ENCODE measurements at places on chromosomes 6 and 20.

GRCh38 chr6:163120223-163120622 is 294.3 kb upstream of the QKI start:
- H3K36me3 ChIP-seq: no peaks in the 10 kb centered on the region
- H3K27ac ChIP-seq: no peak overlapping the region
- H3K4me1 ChIP-seq: no peaks in the 10 kb centered on the region
- H3K27me3 ChIP-seq: no peaks in the 10 kb centered on the region
- DNase-seq: no peak

DNA sequence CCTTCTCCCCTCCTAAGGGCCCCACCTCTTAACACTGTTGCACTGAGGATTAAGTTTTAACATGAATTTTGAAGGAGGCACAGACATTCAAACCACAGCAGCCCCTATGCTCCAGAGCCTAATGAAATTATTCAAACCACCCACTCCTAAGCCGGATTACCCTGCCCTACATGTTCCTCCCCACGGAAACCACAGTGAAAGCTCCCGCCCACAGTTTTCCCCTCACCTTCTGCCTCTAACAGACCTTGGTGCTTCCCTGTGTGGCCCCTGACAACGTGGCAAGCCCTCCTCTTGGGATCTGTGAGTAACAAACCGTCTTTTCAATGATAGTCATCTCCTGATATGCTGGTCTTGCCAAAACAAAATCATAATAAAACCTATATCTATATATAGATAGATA is 74.8 kb downstream of the RIN2 start:
- H3K27me3 ChIP-seq: no peaks in the 10 kb centered on the region
- no peak overlapping the region for H3K4me3 ChIP-seq
- DNase-seq: no peak
- H3K4me1 ChIP-seq: no peaks in the 10 kb centered on the region

- no peaks in the 10 kb centered on the region for H3K36me3 ChIP-seq
- H3K4me1 ChIP-seq: no peaks in the 10 kb centered on the region
- no peak for DNase-seq
- H3K27ac ChIP-seq: no peak overlapping the region
- H3K4me3 ChIP-seq: no peak overlapping the region
- no peaks in the 10 kb centered on the region for H3K27me3 ChIP-seq
Measured at GRCh38 chr6:120237221-120237620, 887.7 kb upstream of the MAN1A1 start.

DNA sequence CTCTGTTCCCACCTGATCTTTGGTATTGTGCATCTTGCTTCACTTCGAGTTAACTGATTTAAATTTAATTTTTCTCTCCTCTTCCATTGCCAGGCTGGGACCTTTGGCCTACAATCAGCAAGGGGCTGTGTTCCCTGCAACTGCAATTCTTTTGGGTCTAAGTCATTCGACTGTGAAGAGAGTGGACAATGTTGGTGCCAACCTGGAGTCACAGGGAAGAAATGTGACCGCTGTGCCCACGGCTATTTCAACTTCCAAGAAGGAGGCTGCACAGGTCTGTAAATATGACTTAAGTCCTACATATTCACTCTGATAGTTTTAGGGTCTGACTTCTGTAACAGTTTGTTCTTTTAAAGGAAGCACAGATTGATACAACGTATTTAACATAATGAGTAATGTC is 412.4 kb downstream of the ARHGAP18 start:
- H3K4me3 ChIP-seq: no peak overlapping the region
- no peak overlapping the region for H3K27ac ChIP-seq
- no peaks in the 10 kb centered on the region for H3K36me3 ChIP-seq

- no peak overlapping the region for H3K4me3 ChIP-seq
- H3K27me3 ChIP-seq: no peaks in the 10 kb centered on the region
- no peak for DNase-seq
- H3K36me3 ChIP-seq: no peaks in the 10 kb centered on the region
Measured at GRCh38 chr6:166667796-166668610, 41.0 kb upstream of the RPS6KA2 start.

- no peak overlapping the region for H3K4me3 ChIP-seq
- H3K4me1 ChIP-seq: no peaks in the 10 kb centered on the region
- H3K36me3 ChIP-seq: no peaks in the 10 kb centered on the region
- no peak overlapping the region for H3K27ac ChIP-seq
Measured at GRCh38 chr6:121285041-121285440, 49.2 kb downstream of the TBC1D32 start.

- no peak overlapping the region for H3K27ac ChIP-seq
- no peaks in the 10 kb centered on the region for H3K36me3 ChIP-seq
- no peak for DNase-seq
- no peaks in the 10 kb centered on the region for H3K27me3 ChIP-seq
- H3K4me1 ChIP-seq: no peaks in the 10 kb centered on the region
- H3K4me3 ChIP-seq: no peak overlapping the region
Measured at GRCh38 chr20:45229264-45230056, 8.3 kb downstream of the SEMG2 start.

DNA sequence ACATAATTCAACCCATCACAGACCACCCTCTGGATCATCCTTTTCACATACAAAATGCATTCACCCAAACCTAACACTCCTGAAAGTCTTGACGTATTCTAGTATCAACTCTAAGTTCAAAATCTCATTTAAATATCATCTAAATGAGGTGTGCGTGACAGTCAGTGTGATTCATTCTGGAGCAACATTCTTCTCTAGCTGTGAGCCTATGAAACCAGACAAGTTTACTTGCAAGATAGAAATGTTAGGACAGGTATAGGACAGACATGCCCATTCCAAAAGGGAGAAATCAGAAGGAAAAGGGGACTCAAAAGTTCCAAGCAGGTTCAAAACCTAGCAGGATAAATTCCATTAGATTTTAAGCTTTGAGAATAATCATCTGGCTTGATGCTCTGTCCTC is 329.7 kb downstream of the CD83 start:
- H3K4me1 ChIP-seq: no peaks in the 10 kb centered on the region
- no peaks in the 10 kb centered on the region for H3K27me3 ChIP-seq
- no peak overlapping the region for H3K27ac ChIP-seq
- H3K4me3 ChIP-seq: no peak overlapping the region

DNA sequence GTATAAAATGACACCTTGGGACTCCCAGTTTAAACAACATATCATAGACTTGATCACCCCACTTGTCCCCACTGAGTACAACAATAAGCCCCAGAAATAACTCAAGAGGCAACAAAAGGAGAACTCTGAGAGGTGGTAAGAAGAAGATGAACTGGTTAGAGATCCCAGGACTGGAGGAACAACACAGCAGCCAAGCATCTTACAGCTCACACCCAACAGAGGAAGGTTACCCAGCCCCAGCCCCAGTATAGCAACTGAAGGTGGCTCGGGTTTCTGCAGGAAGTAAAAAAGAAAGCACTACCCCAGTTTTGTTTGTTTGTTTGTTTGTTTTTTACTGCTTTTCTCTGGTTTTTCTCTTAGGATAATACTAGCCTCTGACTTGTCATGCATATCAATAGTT is 17.1 kb upstream of the TGM6 start:
- H3K36me3 ChIP-seq: no peaks in the 10 kb centered on the region
- no peak overlapping the region for H3K27ac ChIP-seq
- DNase-seq: no peak

DNA sequence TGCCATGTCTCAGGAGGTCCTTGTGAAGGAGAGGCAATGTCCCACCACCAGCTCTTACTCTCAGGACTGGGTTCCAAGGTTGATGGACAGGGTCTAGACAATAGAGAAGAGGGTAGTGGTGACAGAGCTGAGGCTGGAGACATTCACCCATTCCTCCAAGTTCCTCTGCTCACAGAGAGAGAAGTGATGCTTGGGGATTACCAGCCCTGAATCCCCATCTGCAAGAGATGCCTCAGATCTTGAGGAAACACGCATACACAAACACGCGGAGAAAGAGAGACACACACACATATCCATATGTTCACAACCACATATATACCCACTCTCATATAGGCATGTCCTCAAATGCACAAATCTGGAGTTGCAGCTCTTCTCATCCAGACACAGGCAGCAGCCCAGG is 15.2 kb upstream of the CD83 start:
- no peak overlapping the region for H3K27ac ChIP-seq
- DNase-seq: no peak
- H3K27me3 ChIP-seq: no peaks in the 10 kb centered on the region
- H3K4me1 ChIP-seq: no peaks in the 10 kb centered on the region
- no peaks in the 10 kb centered on the region for H3K36me3 ChIP-seq

DNA sequence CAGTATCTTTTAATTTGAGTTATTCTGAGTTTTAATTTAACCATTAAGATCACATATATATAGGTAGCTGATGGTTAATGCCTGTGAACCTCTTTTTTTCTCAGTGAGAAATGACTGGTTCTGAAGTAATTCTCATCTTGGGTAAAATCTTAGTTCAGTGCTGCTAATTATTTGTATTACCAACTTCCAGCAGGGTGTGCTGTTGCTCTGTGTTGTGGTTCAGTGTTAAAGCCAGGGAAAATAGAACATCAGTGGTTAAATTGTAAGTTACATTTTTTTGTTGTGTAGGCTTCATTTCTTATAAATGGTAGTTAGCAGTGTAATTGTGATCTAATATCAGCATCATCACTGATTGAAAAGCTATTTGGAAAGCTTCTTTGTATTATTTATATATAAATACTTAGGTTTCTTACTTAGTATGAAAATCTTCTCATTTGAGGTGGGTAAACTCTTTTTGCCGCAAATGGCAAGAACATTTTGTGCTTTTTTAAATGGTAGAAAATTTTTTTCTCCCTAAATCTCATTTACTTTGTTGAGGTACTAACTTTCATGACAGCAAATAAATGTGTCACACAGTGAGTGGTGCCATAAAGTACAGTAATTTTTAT is 43.7 kb downstream of the CDC5L start:
- DNase-seq: peak; percentile 29
- H3K36me3 ChIP-seq: no peaks in the 10 kb centered on the region
- H3K4me1 ChIP-seq: peaks cover 4% of the 10 kb centered on the region
- H3K27me3 ChIP-seq: no peaks in the 10 kb centered on the region
- H3K4me3 ChIP-seq: no peak overlapping the region

DNA sequence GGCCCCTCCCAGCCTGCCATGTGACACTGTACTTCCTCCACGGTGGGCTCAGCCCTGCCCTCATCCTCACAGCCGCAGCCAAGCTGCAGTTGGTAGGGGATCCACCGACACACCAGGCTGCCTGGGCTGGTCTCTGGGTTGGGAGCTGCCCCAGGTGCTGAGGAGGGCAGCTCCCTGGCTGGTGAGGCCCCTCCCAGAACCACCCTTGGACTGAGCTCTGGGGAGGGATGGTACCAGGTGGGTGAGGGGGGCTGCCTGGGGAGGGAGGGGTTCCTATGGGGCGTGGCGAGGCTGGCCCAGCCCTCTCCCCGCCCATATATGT is 185 bp upstream of the TNFRSF6B start:
- peaks cover 7% of the 10 kb centered on the region for H3K4me1 ChIP-seq
- H3K4me3 ChIP-seq: peak overlapping the region; percentile 15
- no peak overlapping the region for H3K27ac ChIP-seq
- DNase-seq: no peak

DNA sequence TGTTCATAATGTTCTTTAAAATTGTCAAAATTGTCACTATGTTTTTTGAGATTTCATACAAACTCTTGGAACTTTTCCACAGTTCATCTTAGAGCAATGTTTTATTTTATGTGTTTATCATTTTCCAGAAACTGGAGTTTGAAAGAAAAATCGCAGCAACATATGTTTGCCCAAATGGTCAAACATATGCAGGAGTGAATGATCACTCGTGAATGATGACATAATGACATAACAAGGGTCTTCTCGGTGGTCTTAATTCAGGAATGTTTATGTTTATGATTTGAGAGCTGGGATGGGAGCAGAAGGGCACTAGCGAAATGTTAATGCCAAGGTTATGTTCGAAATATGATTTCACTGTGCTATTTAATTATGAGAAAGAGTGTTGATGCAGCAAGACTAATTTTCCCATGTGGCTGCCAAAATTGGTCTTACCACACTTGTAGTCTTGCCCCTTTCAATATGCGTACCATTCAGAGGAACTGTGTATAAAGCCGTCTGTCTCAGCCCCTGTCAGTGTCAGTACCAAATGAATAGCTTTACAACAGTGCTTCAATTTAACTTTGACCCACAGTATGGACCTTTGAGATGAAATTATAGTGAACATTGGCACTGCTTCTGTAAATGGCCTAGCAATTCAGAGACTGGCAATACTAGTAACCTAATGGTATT is 152.3 kb downstream of the CARMIL1 start:
- no peaks in the 10 kb centered on the region for H3K4me1 ChIP-seq
- H3K4me3 ChIP-seq: no peak overlapping the region
- no peak for DNase-seq
- H3K27me3 ChIP-seq: no peaks in the 10 kb centered on the region

GRCh38 chr6:24549674-24550353 is 55.0 kb downstream of the ALDH5A1 start:
- no peaks in the 10 kb centered on the region for H3K4me1 ChIP-seq
- no peaks in the 10 kb centered on the region for H3K36me3 ChIP-seq
- no peaks in the 10 kb centered on the region for H3K27me3 ChIP-seq
- no peak for DNase-seq
- H3K4me3 ChIP-seq: no peak overlapping the region
- H3K27ac ChIP-seq: no peak overlapping the region

- DNase-seq: peak; percentile 41
- H3K27ac ChIP-seq: no peak overlapping the region
- no peaks in the 10 kb centered on the region for H3K36me3 ChIP-seq
- H3K4me1 ChIP-seq: no peaks in the 10 kb centered on the region
- H3K4me3 ChIP-seq: no peak overlapping the region
- H3K27me3 ChIP-seq: no peaks in the 10 kb centered on the region
Measured at GRCh38 chr6:43973357-43973756, 153.9 kb downstream of the MRPL14 start.

- H3K27me3 ChIP-seq: no peaks in the 10 kb centered on the region
- H3K36me3 ChIP-seq: no peaks in the 10 kb centered on the region
- peak; percentile 40 for DNase-seq
- no peaks in the 10 kb centered on the region for H3K4me1 ChIP-seq
Measured at GRCh38 chr6:40074306-40075055, 140.2 kb upstream of the MOCS1 start.

GRCh38 chr6:129489215-129489765 is 220.7 kb downstream of the ARHGAP18 start:
- DNase-seq: no peak
- H3K4me1 ChIP-seq: no peaks in the 10 kb centered on the region
- H3K4me3 ChIP-seq: no peak overlapping the region

DNA sequence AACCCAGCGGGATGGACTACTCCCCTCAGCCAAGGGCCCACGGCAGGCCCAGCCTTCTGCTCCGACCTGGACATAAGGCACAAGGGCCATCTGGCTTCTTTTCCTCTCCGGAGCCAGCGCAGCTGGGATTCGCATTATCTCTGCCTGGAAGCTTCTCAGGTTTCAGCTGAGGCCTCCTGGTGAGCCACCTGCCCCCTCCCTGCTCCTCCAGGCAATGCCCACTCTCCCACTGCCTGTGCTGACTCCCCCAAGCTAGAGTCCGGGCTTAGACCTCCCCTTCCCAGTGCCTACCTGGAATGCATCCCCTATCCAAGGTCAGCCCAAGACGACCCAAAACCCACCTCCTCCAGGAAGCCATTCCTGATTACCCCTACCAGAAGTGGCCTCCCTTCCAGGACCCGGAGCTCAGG is 60.7 kb downstream of the EZR start:
- no peaks in the 10 kb centered on the region for H3K36me3 ChIP-seq
- H3K27ac ChIP-seq: no peak overlapping the region
- no peaks in the 10 kb centered on the region for H3K27me3 ChIP-seq
- H3K4me3 ChIP-seq: no peak overlapping the region
- no peaks in the 10 kb centered on the region for H3K4me1 ChIP-seq

- H3K36me3 ChIP-seq: no peaks in the 10 kb centered on the region
- H3K27me3 ChIP-seq: no peaks in the 10 kb centered on the region
- H3K4me3 ChIP-seq: no peak overlapping the region
- H3K4me1 ChIP-seq: no peaks in the 10 kb centered on the region
- DNase-seq: no peak
- H3K27ac ChIP-seq: no peak overlapping the region
Measured at GRCh38 chr6:159117563-159117962, 51.6 kb upstream of the FNDC1 start.

GRCh38 chr6:26056583-26057350 is 30.5 kb upstream of the HFE start:
- peak overlapping the region; percentile 48 for H3K4me3 ChIP-seq
- no peaks in the 10 kb centered on the region for H3K36me3 ChIP-seq
- peak overlapping the region; percentile 94 for H3K27ac ChIP-seq
- peak; percentile 29 for DNase-seq
- H3K4me1 ChIP-seq: no peaks in the 10 kb centered on the region

All from prostate gland (tissue), 2 donors.